ENCODE measurements at places on chromosomes 4 and X.

- DNase-seq: peak; percentile 28
Measured at GRCh38 chr4:86441175-86441936, 81.5 kb upstream of the MAPK10 start.

- DNase-seq: no peak
Measured at GRCh38 chr4:99252746-99253145, 33.7 kb upstream of the ADH6 start.

DNA sequence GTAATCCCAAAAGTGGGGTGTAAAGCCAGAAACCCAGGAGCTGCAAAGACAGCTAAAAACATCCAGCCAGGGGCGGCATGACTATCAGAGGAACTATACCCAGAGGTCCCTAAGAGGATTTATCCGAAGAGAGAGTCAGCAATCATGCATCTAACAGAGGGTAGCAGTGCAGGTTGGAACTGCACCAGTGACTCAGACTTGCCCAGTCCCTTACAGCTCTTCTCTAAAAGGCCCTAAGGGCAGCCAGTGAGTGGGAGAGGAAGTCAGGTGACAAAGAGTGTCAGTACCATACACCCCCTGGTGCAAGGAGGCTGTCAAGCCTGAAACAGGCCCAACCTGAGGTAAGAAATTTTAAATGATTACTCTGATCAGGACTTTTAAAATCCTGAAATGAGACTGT, 88.1 kb downstream of the CAMK2D start:
- DNase-seq: peak; percentile 21

DNA sequence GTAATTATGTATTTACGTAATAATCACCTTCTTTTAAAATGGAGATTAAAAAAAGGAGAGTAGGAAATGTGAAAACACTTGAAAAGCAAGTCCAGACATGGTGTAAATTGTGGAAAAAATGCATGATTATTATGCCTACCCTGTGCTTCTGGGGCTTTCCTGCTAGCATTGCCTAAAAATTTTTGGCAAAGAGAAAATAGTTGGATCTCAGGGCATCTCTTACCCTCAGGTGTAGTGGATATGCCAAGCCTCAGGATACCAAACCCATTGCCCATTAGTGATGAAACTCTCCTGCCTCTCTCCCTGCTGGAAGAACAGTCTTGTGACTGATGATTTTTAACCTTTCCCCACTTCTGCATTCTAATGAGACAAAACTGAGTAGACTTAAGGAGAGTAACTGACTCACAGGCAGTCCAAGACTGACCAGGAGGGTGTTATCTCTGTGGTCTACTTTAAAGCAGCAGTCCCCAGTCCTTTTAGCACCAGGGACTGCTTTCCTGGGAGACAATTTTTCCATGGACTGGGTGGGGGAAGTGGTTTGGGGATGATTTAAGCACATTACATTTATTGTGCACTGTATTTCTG, 174.6 kb downstream of the ZNF330 start:
- peak; percentile 16 for DNase-seq

DNA sequence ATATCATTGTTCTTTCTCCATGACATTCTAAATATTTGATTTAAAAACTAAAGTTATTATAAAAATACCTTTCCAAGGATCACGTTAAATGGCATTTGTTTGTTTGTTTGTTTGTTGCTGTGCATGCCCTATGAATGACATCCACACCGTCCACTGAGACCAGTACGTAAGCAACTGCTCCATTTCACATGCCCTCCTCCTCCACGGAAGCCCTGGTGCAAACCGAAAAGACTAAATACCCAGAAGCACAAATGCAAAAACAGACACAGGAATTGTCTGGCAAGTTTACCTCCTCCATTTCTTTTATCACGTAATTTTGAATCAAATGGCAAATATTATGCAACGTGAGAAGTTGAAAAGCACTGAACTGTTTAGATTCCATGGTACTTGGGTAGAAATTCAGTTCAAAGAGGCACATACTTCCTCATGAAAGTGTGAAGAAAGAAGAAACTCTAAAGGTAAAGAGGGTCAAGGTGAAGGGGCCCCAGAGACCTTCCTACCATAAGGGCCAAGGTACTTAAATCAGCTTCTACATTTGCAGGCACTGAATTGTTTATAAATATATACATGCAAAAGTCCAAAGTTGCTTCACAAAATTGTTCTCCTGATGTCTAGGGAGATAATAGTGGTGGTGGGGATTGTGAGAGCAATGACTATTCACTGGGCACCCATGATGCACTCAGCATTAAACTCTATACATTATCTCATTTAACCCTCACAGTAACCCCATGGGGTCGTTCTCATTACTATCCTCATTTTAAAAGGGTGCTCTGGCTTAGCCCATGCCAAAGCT, 23.4 kb downstream of the IRF2 start:
- no peak for DNase-seq

- peak; percentile 90 for DNase-seq
Measured at GRCh38 chr4:37726666-37727065, 40.5 kb upstream of the RELL1 start.

GRCh38 chr4:120452536-120452935, 385.9 kb upstream of the MAD2L1 start:
- no peak for DNase-seq

- DNase-seq: no peak
Measured at GRCh38 chr4:33537527-33537926, 2706.8 kb downstream of the ARAP2 start.

- DNase-seq: no peak
Measured at GRCh38 chr4:75321484-75321883, 192.7 kb downstream of the RCHY1 start.

- no peak for DNase-seq
Measured at GRCh38 chrX:6052111-6052745, 176.4 kb downstream of the NLGN4X start.

DNA sequence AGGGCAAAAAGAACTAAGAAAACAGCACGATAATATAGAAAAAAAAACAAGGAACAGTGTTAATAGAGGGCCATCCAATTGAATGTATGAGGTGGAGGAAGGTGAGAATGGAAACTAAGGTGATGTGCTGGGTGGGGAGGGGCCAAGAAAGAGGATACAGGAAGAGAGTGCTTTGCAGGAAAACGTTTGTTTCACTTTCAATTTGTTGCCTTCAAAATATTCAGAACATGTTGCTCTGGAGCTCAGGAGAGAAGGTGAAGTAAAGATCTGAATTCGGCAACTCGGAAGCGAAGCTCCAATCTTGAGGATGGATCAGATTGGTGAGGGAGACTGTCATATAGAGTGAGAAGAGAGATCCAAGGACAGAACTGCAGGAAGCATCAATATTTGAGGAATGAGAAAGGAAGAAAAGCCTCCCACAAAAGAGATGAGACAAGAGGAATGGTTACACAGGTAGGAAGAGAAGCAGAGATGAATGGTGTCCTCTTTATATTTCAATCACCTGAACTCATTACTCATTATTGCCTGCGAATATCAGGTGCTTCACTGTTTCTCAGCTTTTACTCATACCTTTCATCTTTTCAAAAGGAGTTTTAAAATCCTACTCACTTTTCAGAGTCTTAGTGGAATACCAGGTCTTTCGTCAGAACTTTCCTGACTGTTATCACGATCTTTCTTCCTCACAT, 14.7 kb upstream of the SEC24D start:
- DNase-seq: peak; percentile 49

DNA sequence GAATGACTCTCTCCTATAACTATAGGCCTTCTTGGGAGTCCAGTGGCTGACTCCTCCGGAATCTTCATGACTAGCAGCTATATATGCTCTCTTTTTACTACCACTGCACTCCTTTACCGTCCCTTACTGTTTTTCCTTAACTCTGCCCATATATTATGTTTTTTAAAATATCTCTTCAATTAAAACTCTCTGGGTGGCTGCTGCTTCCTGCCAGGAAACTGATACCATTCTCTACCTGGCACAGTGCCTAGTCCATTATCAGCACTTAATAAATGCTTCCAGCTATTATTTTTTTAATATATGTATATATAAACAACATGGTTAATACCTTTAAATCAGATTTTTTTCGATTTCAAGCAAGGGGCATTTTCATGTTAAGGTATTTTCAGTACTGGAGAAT, 136.6 kb upstream of the FAM47B start:
- peak; percentile 2 for DNase-seq

GRCh38 chr4:8175686-8176085, 17.1 kb upstream of the ABLIM2 start:
- no peak for DNase-seq

GRCh38 chr4:139863531-139863930, 197.9 kb downstream of the MGST2 start:
- no peak for DNase-seq

- peak; percentile 17 for DNase-seq
Measured at GRCh38 chr4:100288161-100288560, 97.9 kb upstream of the DDIT4L start.

DNA sequence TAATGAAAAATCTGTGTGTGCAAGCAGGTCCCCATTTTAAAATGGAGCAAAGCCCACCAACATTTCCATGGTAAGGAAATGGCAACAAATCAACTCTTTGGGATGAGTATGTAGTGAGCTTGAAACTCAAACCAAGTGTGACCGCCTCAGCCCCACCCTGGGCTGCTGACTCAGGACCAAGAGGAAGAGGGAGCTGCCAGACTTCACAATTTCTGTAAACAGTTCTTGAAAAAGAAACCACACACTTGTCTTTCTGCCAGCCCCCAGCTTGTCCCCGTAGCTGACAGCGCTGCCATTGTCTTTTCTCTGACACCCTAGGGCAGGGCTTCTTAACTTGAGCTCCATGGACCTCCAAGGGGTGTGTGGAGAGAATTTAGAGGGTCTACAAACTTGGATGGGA, 10.3 kb downstream of the RTL5 start:
- peak; percentile 71 for DNase-seq

- DNase-seq: no peak
Measured at GRCh38 chr4:139790291-139790690, 124.7 kb downstream of the MGST2 start.

DNA sequence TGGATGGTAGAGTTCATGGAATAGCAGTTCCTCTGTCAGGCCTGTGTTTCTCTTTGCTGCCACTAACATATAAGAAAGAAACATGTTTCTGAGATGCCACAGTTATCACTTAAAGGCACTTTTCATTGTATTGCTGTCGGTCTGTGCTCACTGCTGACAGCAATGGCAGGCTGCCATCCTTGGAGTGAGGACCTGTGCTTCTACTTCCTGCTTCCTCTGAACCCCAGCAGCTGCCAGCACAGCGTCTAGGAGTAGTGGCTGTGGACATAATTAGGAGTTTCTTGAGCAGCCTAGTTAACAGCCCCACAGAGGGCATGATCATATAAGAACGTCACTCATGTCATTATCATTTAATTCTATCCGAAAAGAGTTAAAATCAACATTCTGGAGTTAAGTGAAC, 30.5 kb downstream of the F11 start:
- DNase-seq: no peak

- no peak for DNase-seq
Measured at GRCh38 chr4:15168759-15169158, 166.5 kb downstream of the CPEB2 start.

DNA sequence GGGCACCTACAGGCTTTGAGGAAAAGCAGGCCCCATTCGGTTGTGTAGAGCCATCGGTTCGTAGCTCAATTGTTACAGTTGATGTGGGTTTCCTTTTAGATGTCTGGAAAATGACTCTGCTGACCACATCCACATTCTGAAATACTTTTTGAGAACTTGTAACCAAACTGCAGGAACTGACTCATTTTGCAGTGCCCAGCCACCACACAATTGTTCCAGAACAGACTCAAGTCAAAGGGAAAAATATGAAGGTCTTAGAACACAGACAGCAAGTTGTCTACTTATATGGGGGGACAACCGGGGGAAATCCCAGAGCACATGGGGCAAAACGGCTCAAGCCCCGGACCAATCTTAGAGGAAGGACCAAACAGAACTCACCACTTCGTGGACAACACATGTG, 557.6 kb upstream of the DIPK2B start:
- DNase-seq: peak; percentile 89

GRCh38 chr4:39446842-39447573, 11.7 kb downstream of the RPL9 start:
- peak; percentile 79 for DNase-seq

DNA sequence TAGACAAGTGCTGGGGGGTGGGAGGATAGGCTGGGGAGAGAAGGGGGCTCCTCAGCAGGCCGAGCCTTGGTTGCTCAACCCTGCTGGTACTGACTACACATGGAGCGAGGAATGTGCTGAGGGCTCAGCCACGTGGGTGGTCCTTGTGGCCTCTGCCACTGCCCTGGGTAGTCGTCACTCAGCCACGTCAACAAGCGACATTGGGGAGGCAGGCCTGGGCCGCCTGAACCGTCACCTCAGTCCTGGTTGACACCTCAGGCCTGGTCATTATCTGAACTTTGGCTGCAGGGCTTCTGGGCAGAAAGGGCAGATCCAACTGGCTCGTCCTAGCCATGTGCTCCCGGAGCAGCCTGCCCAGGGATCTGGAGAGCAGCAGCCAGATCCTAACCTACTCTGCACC, 62.7 kb upstream of the GDPD2 start:
- no peak for DNase-seq

GRCh38 chr4:97548943-97549583, 594.2 kb downstream of the STPG2 start:
- peak; percentile 30 for DNase-seq

DNA sequence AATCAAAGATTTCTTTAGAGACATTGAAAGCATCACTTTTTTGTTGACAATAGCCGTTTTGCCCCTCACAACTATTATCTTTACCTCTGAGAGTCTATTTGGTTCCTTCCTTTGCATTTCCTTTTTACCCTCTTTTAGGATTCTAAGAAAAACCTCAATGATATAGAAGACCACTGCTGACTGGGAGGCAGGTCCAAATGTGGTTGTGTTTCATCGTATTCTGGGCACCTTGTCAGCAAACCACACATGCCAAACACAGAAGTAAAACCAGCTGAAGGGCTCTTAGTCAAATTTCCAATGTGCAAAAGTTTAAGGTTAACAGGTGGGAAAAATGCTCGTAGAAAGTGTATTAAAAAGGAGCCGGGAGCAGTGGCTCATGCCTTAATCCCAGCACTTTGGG, 5.1 kb upstream of the PRMT9 start:
- DNase-seq: no peak

- no peak for DNase-seq
Measured at GRCh38 chr4:7758476-7758875, 181.2 kb downstream of the AFAP1 start.

- peak; percentile 10 for DNase-seq
Measured at GRCh38 chr4:149553959-149554520, 261.6 kb downstream of the IQCM start.

DNA sequence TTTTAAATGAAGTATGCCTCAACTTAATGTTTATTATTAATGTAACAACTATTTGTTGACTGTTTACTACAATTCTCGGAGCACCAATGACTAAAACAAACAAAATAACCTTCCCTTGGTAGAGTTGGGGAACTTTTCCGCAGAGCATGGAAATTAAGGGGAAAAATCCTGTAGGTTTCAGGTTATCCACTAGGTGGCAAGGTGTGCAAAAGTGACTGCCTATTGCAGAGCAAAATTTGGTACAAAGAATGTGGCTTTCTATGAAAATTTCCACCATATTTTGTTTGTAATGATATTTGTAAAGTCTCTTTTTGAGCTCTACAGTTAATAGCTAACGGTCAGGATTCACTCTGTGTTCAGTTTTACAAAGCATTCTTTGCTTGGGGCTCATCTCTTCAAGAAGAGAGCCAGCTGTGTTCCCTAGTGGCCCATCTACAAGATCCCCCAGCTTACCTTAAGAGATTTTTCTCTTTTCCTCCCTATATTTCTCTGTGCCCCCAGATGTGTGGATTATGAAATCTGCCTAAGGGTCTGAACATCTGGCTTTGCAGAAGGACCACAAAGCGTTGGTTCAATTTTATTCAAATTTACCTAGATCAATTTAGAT, 61.1 kb downstream of the FBXO8 start:
- DNase-seq: peak; percentile 60

GRCh38 chr4:152771741-152772533, 7.6 kb downstream of the TIGD4 start:
- DNase-seq: no peak

All from choroid plexus epithelial cell (primary cell).